Caki2 (cell line): ENCODE measurements at places on chromosomes 6 and 20.
A peak's percentile ranks its signal among the peaks of the same experiment; 100 is the strongest.

DNA sequence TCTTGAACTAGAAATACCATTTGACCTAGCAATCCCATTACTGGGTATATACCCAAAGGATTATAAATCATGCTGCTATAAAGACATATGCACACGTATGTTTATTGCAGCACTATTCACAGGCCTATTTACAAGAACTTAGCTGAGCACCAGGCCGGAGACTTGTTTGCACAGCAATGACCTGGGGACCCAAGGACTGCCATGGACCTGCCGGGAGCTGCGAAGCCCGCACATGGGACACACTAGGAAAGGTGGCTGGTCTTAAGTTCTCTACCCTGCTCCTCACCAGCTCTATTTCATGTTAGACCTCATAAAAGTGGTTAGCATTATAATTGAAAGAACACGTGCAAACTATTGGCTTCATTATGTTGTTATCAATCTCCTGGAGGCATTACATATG is 70.4 kb upstream of the CST7 start:
- no peak for DNase-seq

GRCh38 chr6:154732538-154733182 is 556 bp upstream of the SCAF8 start:
- DNase-seq = no peak

- DNase-seq = no peak
Observed at GRCh38 chr6:28254121-28254519, 2.1 kb upstream of the ZKSCAN4 start.

DNA sequence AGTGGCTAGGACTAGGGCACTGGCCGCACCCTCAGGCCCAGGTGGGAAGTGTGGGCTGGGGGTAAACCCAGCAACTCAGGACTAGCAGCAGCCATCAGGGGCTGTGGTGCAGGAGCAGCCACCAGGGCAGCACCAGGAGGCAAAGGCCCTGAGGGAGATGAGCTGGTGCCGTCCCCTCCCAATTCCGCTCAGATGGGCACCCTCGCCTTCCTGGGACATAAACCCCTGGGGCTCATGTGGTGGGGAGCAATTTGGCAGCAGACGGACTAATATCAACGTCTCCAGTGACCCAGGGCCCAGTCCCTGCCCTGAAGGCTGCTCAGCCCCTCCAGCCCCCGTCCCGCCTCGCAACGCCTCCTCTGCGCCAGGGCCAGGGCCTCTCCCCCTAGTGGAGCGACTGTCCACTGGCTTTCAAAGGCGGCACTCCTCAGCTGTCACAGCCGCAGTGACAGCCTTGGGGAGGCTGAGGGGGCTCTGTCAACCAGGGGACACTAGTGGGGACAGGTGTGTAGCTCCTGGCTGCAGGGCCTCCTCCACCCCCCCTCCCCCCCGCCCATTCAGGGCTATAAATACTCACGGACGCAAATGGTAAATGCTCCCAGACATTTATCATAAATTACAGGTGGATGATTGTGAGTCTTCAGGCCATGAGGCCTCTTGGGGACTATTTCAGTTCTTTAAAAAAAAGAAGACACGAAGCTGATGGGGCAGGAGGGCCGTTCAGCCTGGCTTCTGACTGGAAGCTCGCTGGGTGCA is 349.9 kb downstream of the ZFAND3 start:
- DNase-seq = no peak

DNA sequence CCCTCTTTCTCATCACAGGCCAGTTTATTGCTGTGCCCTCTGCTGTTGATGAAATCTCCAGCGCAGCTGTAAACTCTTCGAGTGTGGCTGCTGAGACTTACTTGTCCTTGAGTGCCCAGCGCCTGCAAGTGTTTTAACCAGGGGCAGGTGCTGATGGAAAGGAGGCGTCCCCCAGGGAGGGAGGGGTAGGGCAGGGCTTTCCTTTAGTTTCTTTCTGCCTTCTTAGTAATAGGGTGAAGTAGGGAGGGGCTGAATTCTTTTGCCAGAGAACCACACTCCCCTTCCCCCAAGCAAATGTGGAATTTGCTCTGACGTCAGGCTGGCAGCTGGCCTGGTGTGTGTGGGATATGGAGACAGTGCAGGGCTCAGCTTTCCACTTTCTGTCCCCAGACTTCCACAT is 61.2 kb downstream of the IGF2R start:
- DNase-seq = no peak

- DNase-seq = peak; percentile 74
Observed at GRCh38 chr6:156686995-156687788, 90.0 kb upstream of the ARID1B start.

GRCh38 chr20:51211191-51211590 is 188.3 kb upstream of the KCNG1 start:
- no peak for DNase-seq

- no peak for DNase-seq
Observed at GRCh38 chr6:56241124-56241802, 6.1 kb downstream of the COL21A1 start.

GRCh38 chr6:68776354-68776753 is 141.3 kb downstream of the ADGRB3 start:
- no peak for DNase-seq

- DNase-seq = no peak
Observed at GRCh38 chr6:116389357-116389756, 18.6 kb downstream of the DSE start.

DNA sequence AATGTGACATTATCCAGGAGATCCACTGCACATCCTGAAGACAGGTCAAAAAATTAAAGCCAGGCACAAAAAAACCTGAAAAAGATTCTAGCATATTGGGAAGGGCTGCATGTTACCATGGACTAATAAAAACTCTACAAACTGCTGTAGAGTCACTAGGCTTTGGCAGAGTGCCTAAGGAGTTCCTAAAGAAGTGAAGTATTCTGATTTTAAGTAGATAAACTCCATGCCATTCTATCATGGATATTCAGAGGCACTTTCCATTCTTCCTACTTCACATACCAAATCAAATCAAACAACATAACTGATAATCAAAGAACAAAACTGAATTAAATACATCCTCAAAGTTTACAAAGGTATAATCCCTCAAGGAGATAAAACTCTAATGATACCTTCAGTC is 3.0 kb upstream of the MBOAT1 start:
- DNase-seq = no peak

DNA sequence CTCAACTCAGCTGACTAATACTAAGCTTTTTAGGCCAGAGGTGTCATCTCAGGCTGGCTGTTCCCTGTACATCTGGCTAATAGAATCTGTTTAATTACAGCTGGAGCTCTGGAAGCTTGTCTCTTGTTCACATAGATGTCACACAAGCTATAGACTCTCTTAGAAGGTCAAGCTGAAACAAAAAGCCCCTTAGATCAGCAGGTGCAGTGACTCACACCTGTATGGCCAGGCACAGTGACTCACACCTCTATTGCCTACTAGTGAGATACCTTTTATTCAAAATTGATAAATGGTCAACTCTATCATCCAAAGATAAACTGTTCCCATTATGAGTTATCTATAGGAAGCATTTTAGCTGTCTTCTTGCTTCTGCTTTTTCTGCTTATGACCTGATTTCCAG is 29.9 kb upstream of the MTHFD1L start:
- DNase-seq = no peak

DNA sequence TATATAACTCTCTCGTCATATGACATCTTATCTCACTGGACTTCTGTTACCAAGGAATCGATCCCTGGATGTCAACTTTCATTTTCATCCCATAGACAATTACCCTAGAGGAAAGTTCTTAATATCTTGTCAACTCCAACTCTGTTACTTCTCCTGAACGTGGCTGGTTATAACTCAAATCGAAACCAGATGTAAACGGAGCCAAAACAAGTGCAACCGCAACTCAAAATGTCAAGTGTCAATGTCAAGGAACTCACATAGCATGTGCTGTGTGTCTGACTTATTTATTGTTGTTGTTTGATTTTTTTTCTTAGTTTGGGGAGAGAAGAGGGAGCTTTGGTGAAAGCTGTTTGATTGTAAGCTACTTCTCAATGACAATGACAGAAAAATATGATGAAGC is 108.6 kb downstream of the VIP start:
- no peak for DNase-seq

DNA sequence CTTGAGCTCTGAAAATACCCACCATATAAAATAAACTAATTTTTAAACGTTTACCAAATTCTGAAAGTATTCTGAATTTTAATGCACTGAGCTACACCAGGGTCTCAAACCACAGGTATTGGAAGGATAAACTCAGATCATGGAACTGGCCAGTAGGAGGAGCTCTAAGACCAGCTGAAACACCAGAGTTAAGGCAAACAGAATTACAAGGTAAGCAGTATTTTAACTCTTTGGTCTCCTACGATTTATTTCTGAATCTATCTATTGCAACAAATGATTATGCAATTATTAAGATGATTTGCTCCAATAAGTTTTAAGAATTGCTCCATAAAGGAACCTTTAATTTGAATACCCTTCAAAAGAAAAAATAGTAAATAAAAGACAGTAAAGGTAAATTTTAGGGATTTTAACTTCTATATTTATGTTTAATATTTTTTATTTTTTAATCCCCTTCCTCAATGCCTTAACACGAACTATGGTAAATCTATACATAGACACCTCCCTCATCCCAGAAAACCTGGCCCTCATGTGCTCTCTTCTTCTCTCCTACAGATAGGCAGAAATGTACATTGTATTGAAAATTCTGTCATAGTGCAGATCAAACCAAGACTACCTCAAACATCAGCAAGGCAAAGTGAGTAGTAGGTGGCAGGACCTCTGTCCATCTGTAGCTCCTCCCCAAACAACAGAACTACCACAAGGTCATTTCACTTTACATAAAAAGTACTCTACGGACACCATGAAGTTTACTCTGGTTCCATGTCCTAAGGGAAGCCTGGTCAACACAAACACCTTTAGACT is 58.4 kb downstream of the SMLR1 start:
- DNase-seq = peak; percentile 41

DNA sequence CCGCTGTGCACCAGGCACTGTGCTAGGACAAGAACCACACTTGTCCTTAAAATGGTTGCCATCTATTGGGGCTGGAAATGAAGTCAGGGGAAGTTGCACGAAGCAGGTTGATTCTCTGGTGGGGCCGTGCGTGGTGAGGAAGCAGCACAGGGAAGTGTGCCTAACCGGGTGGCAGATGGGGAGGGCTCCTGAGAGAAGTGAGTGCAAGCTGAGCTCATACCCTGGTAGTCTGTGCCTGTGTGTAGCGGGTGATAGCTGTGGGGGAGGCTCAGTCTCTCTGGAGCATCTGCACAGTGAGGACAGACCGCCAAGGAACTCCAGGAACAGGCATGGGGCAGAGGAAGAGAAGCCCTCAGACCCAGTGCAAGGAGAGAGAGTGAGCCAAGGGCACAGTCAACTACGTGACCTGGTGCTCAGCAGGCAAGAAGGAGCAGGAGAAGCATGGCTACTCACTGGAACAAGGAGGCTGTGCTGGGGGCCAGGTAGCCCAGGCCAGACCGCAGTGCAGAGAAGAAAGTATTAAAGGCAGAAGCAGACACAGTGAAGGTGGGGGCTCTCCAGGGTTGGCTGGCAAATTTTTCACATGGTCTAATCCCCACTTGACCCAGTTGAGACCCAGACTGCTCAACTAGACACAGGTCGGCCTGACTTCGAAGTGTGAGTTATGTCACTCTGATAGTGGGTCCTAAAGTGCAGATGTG is 155.0 kb downstream of the CDH26 start:
- no peak for DNase-seq

GRCh38 chr20:57389695-57390603 is 1.2 kb upstream of the RBM38 start:
- DNase-seq = no peak

DNA sequence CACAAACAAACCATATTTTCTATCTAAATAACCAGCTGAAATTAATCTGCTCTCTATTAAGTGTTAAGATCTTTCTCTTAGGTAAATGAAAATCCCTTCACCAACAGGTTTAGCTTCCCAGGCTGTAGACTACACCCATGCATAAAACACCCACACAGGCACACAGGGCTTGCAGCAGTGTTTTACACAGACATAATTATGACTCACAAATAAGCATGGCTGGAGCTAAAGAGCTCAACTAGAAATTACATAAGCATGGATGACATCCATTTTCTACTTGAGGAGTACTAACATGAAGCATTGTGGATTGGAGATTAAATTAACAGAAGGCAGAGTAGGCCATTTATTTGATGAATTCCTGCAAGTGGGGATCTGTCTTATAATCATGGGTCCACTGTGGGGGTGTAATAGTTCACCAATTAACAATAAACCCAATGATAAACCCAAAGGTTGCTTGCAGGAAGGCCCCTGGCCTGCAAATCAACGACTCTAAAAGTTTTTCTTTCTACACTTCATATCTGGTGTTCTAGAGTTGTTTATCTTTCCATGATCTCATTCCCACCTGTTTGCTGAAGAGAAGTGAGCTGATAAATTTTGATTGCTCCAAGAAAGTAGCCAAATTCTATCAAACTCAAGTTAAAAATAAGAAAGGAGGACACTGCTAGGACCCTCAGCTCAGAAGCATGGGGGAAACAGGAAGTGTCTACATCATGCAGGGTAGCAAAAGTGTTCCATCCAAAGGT is 33.8 kb upstream of the E2F3 start:
- no peak for DNase-seq

DNA sequence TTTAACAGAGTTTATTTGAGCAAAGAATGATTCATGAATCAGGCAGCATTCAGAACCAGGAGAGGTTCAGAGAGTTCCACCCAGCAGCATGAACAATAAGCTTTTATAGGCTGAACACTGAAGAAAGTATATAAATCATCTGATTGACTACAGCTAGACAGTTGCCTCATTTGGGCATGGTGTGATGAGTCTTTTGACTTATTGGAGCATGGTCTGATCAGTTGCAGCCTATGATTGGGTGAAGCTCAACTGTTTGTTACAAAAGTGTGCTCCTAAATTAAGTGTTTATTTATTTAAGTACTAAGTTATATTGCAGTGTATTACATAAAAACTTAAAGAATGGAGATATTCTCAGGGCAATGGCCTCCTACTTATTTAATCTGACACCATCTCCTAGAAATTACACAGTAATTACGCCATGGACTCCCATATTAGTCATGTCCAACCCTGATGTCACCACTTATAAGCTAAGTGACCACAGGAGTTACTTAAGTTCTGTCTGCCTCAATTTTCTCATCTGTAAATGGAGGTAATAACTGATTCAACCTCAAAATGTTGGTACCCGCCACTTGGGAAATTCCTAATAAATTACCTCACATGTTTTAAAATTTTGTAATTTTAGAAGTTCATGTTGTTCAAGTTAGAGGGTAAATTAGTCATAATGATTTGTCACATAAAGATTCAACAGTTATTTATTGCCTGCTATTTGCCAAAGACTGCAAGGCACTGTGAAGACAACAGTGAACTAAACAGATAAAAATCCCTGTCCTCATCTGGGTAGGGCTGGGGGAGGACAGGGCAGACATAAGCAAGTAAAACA is 15.2 kb upstream of the ROS1 start:
- peak; percentile 67 for DNase-seq

DNA sequence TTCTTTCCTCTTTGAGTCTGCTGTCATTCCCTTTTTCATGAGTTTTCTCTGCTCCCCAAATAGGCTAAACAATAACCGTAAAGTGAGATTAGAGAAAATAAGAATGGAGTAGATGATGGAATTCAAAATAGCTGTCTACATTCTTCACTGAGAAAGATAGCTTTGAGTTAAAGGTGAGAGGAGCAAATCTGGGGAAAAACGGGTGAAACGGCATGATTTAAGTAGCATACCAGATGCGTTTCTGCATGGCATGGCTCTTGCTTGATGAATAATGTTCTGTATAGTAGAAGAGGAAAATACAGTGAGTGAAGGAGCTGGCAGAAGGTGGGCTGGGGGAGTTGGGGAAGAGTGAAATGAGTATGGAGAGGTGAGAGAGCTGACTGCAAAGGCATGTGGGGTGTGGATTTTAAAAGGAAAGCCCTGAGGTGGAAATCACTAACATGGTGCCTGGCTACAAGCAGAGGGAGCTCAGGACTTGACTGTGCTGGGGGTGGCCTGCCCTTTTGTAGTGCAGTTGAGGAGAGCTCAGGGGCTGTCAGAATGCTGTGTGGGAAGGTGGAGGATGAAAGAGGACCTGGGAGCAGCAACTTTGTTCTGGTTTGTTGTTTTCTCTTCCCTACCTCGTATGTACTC is 8.8 kb downstream of the BICRAL start:
- DNase-seq = no peak
